Muscle of arm (tissue), 14 donors: ENCODE measurements at places on chromosomes 13 and 19.

DNA sequence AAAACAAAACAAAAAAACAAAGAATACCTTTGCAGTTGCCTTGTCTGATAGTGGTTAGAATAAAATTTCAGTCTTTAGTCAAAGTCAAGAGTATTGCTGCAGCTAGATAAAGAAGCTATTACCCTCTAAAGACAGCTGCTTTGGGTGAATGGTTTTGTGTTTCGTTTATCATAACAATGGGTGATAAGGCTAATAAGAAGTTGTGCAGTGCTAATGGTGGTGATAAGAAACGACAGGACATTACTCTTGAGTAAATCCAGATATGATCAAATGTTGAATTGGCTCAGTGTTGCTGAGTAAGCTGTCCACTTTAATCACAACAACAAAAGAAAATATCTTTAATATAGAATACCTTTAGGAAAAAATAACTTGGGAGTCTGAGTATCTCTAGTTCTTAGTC lies 1825.3 kb downstream of the SLITRK5 start:
- DNase-seq, result no peak

GRCh38 chr13:44818016-44818415 lies 171.3 kb downstream of the NUFIP1 start:
- no peak for DNase-seq

DNA sequence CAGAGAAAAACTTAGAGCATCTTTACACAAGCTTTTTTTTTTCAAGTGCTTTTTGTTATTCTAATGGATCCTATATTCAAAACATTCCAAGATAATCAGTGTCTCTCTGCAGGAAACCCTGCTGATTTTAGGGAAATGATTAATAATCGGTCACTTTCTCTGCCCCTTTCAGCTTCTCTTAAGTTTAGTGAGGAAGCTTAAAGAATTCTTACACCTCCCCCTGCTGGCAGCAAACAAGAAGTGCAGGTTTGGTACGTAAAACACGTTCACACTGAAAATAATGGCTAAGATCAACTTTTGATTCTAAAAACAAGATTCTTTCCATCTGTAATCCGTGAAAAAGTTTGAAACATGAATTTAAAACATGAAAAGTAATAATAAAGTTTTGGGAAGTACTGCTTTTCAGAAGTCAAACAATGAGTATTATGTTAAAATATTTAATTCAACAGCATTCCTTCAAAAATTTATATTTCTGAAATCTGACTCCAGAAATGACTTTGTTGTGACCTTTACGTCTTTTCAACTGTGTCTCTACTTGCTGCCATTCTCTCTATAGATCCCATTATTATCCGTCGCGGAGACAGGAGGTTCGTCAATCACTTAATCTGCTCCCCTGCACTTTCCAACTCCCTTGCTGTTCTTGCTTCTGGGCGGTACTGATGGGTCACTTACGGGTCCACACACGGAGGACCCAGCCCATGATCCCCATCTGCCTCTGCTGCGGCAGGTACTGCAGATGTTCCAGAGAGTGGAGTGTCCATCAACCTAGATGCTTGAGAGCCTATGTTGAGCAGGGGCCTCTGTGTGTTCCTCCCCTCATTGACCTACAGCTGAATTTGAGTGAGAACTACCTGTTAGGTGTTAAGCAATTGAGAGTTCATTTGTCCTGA lies 203.1 kb upstream of the EDNRB start:
- DNase-seq, result peak; percentile 72

GRCh38 chr13:99174533-99175100 lies 26.0 kb upstream of the UBAC2 start:
- no peak for DNase-seq

DNA sequence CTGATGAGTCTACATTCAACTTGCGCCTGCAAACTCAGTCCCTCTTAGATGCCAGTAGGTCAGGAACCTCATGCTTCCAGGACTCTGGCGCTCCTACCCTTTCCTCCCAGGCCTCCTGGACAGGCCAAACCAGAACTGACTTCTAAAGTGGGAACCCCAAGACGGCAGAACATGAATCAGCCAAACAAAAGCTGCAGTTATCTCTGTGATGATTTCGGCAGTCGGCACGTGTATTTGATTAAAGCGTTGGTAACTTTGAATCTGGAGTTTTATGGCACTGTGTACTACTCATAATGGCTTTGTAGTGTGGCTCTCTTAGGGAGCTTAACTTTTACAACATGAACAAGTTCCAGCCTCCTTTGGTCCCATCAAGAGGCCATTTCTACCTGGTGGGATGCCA lies 13.7 kb downstream of the ACTN4 start:
- no peak for DNase-seq

DNA sequence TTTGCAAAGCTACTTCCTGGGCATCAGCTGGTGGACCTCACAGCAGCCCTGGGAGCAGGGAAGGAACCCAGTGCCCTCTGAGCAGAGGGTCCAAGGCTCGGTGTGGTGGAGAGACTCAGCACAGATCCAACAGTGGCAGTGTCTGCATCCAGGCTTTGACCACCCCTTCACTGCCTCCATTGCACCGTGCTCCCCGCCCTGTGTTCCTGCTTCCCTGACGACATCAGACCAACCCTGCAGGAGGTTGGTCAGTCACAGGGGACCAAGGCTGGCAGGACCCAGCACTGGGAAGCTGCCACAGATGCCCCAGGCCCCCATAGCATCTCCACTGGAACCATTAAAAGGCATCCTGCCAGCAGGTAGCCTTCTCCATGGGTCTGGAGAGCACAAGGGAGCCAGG lies 7.8 kb upstream of the VSTM2B start:
- DNase-seq, result no peak

GRCh38 chr13:114272977-114273376 lies 8.4 kb upstream of the UPF3A start:
- no peak for DNase-seq

- DNase-seq, result peak; percentile 91
These were observed 63.7 kb upstream of the IPO5 start for GRCh38 chr13:97889803-97890202.

DNA sequence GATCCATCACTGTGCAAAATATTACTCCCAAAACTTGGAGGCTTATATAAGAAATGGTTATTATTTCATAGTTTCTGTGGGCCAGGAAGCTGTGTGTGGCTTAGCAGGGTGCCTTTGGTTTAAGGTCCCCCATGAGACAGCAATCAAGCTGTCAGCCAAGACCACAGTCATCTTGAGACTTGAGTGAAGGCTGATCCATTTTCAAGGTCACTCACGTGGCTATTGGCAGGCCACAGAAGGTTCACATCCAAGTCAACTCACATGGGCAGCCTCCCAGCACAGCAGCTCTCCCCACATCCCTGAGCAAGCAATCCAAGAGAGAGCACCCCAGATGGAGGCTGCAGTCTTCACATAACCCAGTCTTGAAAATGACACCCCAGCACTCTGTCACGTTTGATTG lies 537.4 kb downstream of the MYO16 start:
- DNase-seq, result peak; percentile 65

- no peak for DNase-seq
These were observed 82.6 kb downstream of the TBC1D4 start for GRCh38 chr13:75399168-75399878.

DNA sequence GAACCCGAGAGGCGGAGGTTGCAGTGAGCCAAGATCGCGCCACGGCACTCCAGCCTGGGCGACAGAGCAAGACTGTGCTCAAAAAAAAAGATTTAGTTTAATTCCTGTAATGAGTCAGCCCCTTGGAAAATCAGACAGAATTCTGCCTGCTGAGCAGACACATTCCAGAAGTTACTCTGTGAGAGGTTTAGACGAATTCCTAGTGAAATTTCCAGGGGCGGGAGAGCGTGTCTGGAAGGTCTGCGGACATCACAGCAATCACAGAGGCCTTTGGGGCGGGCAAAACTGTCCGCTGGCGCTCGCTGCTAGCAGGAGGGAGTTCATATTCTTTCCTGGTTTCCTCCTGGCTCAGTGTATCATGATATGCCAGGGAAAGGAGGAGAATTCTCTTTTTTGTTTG lies 17.5 kb downstream of the MISP start:
- no peak for DNase-seq

- no peak for DNase-seq
These were observed at the start of gene ANKLE1 for GRCh38 chr19:17281391-17282304. Gene ANKLE1, plus strand, starts transcription at chr19:17281901. Its CDS starts 20 bp downstream, at chr19:17281921.

GRCh38 chr19:29155683-29156082 lies 57.3 kb downstream of the UQCRFS1 start:
- no peak for DNase-seq

DNA sequence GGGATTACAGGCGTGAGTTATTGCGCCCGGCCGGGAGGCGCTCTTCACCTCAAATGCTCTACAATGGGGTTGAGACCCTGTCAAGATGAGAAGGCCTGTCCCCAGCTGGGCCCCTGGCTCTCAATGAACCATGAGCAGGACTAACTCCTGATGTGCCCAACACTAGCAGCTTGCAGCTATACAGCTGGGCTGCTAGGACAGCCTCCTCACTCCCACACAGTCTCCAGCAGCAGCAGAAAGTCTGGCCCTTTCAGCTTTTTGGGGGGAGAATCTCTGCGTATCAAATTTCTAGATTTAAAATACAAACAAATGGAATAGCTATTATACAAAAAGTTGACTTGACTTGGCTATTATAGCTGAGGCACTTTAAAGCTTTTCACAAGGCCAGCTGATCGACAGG lies 30.2 kb downstream of the TMTC4 start:
- peak; percentile 11 for DNase-seq

- no peak for DNase-seq
These were observed 12.5 kb downstream of the SLC44A2 start for GRCh38 chr19:10637894-10638293.
